A172 (cell line): ENCODE measurements at places on chromosomes 5 and 9.

DNA sequence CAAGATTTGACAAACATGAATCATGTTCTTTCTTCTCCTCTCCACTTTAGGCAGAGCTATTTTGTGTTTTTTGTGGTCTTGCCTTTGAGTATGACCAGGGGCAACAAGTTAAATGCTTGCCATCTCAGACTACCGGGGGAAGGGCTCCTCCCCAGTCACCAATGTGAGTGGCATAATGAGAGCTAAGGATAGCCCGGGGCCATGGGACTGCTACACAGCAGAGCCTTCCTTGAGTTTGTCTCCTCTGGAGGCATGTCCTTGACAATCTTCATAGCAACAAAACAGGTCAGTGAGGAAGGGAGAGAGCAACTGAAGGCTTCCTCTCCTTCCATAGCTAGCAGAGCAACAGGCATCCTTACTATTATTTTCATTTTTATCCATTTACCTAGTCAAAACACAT lies 299.3 kb downstream of the ENC1 start:
- DNase-seq = no peak

DNA sequence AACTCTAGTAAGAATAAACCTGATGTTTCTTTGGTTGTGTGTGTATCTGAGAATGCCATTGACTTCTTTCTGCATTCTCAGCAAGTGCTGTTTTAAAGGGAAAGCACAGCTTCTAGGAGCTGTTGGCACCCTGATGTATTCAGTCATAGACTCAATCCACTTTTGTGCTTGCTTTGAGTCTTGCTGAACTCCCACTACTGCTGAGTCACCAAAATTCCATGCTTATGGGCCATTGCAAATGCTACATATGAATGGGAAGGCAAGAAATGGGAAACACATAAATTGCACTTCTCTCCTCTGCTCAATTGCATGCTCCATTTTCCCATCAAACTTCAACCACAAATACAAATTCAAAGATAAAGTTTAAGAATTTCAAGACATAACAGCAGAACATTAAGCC lies 9.8 kb upstream of the FTMT start:
- peak; percentile 6 for DNase-seq

GRCh38 chr9:37029776-37030610 lies 4.1 kb downstream of the PAX5 start:
- DNase-seq = no peak

DNA sequence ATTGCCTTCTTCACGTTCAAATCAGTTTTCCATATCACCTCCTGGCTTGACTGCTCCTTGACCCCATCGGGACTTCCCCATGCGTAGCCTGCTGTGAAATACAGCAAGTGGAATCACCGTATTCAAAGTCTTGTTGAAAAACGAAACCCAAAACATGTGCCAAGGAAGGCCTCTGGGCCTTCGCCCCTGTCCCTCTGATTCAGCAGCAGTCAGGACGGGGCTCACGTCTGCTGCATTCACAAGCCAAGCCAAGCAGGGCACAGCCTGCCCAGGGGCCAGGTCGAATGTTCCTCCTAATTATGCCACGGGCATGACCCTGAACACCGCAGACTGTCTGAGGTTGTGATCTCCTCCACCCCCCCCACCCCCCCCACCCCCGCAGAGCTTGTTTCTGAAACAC lies 960 bp upstream of the CTNND2 start:
- DNase-seq = no peak

DNA sequence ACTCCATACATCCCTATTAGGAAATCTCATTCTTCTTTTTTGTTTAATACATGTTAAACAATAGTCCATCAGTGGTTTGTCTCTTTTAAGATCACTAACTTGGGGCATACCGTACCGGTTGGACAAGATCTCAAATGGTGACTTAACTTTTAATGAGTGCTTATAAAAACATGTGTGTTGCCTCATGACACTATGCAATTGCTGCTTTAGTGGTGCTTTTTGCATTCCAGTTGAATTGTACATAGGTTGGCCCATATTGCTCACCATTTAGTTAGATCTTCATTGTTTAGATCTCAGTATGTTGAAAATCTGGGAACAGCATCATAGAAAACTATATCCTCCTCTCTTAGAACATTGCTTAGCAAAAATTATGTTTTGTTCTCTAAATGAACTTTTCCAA lies 17.8 kb downstream of the C9orf85 start:
- no peak for DNase-seq

DNA sequence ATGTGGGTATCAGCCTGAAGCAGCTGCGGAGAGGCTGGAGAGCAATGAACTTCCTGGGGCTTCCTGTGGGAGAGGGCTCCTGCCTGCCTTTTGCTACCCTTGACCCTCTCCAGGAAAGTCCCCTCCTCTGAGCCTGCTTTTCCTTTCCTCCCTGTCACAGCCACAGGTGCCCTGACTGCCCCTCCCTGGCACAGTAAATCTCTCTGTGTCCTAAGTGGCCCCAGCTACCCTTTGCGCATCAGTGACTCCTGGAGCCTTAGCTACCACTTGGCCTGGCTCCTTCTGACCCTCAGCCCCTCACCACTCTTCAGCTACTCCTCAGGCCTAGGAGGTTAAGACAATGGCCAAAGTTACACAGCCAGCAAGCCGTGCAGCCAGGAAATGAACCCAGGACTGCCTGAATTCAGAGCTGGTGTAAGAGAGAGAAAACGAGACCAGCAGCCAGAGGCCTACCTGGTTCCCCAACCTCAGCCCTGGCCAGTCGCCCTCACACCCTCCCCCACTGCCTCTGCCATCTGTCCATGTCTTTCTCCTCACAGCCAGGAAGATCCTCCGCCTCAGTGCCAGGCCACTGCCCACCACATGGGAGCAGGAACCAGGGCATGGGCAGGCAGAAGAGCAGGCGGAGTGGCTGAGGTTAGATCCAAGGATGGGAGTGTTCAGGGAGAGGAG lies 18.6 kb downstream of the CNTFR start:
- DNase-seq = no peak
